Hematopoietic multipotent progenitor cell (in vitro differentiated cells): ENCODE measurements at places on chromosomes 2 and 18.

DNA sequence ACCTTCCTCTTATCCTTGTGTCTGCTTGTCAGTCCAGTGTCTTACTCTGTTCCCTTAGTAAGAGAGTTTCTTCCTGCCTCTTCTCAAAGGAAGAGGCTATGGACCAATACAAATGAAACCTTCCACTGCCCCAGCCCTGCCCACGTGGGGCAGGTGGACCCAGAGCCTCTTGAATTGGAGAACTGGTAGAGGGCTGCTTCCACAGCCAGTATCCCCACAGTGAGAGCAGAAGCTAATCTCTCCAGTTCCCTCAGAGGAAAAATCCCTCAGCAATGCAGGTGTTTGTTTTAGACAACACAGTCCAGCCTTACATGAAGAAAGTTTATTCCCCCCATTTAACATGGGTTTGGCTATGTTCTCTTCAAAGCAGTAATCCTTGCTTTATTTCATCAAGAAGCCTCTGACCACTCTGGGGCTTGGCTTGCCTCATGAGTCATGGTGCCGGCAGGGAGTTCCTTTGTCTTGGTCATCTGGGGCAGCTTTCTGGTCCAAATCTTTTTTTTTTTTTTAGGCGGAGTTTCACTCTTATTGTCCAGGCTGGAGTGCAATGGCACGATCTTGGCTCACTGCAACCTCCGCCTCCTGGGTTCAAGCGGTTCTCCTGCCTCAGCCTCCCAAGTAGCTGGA is 6.5 kb upstream of the CYBRD1 start:
- DNase-seq: no peak

- DNase-seq: peak; percentile 23
Observed at GRCh38 chr2:110993557-110994231, 127.0 kb upstream of the BCL2L11 start.

DNA sequence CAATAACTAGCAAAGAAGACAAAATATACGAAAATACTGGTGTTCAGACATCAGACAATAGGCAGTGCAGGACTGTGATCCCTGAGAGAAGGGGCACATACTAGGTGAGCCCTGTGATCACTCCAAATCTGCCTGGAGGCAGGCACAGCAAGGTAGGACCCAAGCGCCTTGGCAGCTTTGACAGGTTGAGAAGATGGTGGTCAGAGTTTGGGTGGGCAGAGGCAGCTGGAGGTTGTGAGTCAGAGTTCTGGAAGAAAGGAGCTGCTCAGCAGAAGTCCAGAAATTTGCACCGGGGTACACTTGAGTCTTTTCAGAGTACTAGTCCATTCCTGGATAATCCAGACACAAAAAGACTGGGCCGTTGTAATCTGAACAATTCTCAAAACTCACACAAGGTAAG is 14.0 kb downstream of the KIF1A start:
- DNase-seq: no peak

- no peak for DNase-seq
Observed at GRCh38 chr2:55598056-55598795, 19.2 kb downstream of the PPP4R3B start.

GRCh38 chr2:8036366-8036765 is 645.5 kb upstream of the ID2 start:
- DNase-seq: no peak

DNA sequence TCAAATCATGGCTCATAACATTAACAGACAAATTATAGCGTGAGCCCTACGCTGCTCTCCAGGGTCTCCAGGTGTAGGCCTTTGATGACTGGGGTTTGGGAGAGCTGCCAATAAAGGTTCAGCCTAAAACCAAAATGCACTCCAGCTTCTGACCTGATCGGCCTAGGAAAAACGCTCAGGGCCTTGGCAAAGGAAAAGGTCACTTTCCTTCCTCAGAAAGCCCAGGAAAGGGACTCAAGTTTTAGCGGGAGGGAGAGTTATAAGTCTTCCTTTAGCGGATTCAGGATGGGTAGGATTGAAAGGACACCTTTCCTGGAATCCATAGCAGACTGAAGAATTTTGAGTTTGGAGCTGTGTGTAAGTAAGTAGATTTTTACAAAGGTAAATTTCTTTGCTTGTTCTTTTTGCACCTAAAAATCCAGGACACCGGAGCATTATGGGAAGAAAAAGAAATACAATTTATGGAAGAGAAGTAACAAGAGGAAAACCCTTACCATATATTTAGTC is 8.8 kb downstream of the EVX2 start:
- DNase-seq: no peak

DNA sequence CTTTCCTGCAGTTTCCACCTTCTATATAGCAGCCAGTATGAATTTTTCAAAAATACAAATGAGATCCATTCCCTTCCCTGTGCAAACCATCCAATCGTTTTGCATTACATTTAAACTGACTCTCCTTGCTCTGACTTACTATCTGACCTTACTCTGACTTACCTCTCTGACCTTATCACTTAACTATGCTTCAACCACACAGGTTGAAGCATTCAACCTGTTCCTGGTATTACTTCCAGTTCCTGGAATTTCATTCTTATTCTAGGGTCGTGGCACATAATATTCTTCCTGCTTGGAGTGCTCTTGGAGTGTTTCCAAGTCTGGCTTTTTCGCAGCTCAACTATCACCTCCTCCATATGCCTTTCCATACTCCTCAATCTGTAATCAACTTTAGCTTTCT is 850.6 kb upstream of the CHAC2 start:
- no peak for DNase-seq

GRCh38 chr2:38432820-38433606 is 55.9 kb upstream of the ATL2 start:
- DNase-seq: no peak

- DNase-seq: no peak
Observed at GRCh38 chr2:229451852-229452251, 180.8 kb upstream of the PID1 start.

DNA sequence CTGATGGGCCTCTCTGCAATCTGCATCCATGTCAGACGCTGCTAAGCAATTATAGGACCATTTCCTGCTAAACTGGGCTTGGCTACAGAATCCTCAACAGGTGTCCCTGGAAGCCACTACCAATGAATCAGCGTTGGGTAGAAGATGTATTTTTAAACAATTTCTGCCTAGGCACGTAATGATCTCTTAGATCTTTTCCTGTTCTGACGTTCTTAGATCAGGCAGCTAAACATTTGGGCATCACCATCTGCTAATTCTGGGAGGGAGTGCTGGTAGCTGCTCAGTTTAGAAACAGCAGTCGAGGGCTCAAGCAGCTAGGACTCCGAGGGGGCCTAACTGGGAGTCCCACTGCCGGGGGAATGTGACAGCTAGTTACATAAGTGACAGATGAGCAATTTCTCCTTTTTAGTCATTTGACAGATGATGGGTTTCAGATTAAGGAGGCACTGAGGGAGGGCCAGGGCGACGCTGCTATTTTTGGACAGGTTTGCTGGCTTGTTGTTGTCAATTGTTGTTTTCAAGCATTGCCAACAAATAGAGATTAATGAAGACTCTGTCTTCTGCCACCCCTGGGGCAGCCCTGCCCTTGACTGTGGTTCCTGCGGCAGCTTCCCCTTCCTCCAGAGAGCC is 92.7 kb downstream of the MRO start:
- no peak for DNase-seq

DNA sequence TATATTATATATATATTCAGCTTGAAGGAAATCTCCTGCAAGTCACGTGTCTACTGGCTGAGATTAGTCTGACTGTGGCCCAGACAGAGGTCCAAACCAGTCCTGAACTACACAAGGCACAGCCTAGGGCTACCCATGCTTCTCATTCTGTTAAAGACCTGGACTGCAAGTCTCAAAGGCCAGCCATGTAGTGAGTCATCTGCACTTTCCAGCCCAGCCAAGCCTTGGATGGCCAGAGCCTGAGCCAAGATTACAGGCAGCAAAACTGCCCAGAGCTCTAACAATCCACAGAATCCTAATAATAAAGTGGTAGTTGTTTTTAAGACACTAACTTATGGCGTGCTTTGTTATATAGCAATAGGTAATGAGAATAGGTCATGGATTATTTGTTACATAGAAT is 259.6 kb downstream of the SS18 start:
- no peak for DNase-seq

DNA sequence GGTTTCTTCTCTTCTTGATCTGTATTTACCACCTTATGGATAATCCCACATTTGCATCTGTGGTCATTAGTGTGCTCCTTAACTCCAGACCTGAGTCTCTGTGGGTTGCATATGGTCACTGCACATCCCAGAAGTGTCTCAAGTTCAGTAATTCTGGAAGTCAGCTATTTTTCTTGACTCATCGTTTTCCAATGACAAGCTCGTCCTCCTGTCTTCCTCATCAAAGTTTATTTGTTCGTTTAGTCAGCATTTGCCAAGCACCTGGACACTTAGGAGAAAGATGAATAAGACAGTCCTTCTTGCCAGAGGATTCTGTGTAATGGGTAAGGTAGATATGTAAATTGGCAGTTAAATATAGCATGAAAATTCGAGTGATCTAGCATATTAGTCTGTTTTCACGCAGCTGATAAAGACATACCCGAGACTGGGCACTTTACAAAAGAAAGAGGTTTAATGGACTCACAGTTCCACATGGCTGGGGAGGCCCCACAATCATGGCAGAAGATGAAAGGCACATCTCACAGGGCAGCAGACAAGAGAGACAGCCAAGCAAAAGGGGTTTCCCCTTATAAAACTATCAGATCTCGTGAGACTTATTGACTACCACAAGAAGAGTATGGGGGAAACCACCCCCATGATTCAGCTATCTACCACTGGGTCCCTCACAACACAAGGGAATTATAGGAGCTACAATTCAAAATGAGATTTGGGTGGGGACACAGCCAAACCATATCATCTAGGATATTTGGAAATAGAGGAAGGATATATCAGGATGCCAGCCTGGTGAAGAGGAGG is 19.4 kb downstream of the FASTKD2 start:
- DNase-seq: no peak
